ENCODE measurements at places on chromosomes 3 and 15.

DNA sequence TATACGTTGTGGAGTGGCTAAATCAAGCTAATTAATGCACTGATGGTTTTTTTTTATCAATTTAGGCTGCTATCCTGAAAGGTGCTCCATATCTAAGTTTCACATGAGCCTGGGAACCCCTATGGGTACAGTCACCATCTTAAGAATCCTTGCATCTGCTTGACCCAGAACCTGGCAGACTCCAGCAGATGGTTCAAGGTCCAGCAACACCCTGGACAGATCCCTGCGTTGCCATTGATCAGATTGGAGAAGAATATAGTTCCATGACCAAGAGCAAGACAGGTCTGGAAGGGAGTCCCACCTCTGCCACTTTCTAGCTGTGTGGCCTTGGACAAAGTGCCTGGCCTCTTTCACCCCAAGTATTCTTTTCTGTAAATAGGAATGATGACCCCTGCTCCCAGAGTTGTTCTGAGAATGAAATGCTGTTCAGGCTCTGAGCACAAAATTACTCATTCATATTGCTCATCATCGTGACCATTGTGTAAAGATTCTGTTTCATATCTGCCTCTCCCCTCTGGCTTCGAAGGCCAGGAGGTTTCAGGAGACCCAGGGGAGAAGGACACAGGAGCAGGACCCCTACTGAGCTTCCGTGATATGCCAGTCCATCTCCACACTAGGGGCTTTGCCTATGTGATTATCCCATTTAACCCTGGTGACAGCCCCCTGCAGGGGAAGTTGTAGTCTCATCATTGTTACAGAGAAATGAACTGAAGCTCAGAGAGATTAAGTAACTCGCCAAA is 30.0 kb upstream of the TSEN2 start:
- no peak for DNase-seq

DNA sequence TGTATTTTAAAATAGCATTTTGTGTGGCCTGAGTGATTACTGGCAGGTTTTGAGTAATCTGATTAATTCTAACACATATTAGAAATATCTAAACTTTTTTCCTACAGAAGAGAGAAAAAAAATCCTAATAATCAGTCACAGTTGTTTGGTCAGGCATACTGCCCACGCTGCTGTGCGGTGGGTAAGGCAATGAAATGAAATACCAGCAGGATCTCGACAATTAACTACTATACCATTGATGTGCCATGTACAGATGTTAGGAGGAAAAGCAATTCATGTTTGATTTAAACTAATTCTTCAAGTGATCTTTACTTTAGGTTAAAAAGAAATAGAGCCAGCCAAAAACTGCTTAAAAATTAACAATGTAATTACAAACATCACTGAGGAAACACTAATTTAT is 5.2 kb downstream of the GRAMD2A start:
- no peak for DNase-seq

- no peak for DNase-seq
These were observed 33.8 kb downstream of the UBE2E2 start for GRCh38 chr3:23236890-23237289.

DNA sequence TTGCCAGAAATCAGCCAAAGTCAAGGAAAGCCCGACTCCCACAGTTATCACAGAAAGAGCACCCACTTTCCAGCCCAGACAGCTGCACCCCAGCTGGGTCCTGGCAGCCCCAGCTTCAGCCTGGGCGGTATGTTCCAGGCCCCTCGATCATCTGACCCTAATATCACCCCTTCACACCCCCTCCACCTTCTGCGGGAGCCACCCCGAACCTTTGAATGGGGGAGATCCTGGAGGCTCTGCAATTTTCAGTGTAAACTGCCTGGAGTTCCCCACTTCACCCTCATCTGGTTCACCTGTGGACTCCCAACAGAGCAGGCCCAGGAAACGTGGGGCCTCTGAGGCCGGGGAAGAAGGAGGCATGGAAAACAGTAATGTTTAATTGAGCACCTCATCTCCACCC is 5.9 kb downstream of the PRSS50 start:
- no peak for DNase-seq

- no peak for DNase-seq
These were observed 598.9 kb upstream of the GRM7 start for GRCh38 chr3:6262010-6262409.

DNA sequence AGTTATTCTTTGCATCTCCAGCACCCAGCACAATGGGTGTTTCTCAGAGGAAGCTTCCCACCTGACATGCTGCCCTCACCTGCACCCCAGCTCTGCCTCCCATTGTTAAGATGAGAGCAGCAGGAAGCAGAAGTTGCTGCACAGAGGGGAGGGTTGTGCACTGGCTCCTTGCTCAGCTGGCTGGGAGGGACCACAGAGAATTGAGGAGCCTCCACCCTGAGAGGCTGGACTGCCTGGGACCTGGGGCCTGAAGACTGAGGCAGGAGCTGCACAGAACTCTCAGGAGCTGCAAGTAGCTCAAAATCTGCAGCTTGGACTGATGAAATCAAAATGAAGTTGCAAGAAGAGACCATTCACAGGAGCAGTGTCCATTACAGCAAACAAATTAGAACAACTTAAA is 222.3 kb upstream of the LINGO1 start:
- DNase-seq: no peak

GRCh38 chr3:14548321-14548729 is 8.2 kb upstream of the GRIP2 start:
- DNase-seq: peak; percentile 45

All from fibroblast of lung (primary cell).